Right forelimb (tissue), 1 donor: ENCODE measurements at places on chromosomes 6 and 20.
A peak's percentile ranks its signal among the peaks of the same experiment; 100 is the strongest.

DNA sequence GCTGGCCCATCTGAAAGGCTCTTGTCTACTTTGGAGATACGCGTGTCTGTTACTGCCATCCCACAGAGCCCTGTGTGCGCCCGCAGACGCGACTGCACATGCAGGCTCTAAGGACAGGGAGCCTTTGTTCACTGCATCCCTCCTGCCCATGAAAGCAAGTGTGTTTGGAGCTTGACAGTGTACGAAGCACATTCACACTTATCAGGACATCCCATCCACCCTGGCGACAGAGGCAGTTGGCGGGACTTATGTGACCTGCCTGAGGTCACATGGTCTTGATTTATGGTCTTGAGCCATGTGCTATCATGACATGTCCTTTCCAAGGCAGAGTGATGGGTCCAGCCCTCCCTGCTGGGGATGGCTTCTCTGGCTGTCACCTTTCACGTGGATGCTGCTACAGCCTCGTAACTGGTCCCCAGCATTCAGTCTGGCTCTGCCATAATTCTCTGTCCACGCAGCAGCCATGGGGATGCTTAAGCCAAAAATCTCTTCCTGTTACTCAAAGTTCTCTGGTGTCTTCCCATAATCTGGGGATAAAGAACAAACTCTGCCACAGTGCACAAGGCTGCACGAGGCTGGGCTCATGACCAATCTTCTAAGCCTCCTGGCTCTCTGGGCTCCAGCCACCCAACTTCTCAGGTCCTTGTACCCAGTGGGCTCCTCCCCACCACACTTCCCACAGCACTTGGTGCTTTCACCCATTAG lies 36.3 kb upstream of the FAM83D start:
- peak; percentile 30 for DNase-seq

DNA sequence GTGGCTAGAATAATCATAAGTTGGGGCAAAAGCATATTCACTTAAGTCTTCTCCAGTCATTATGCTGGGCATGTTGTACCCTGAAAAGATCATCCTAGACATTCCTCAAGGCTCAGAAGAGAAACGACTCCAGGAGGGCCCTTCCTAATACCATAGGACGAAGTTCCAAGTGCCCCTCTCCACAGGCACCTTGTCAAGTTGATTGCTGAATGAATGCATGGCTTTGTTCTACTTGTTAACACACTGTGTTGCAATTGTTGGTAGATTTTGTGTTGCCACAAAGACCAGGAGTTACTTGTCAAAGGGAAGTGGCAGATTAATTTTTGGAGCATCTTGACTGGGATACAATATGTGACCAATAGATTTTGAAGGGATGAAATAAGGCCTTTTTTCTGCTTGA lies 194.3 kb upstream of the SMLR1 start:
- DNase-seq = no peak

- DNase-seq = no peak
Measured at GRCh38 chr6:137155830-137156229, 17.6 kb downstream of the IL22RA2 start.

GRCh38 chr6:108568101-108568500 lies 7.4 kb downstream of the FOXO3 start:
- no peak for DNase-seq

- DNase-seq = no peak
Measured at GRCh38 chr6:170160628-170161611, 130.0 kb downstream of the DLL1 start.

DNA sequence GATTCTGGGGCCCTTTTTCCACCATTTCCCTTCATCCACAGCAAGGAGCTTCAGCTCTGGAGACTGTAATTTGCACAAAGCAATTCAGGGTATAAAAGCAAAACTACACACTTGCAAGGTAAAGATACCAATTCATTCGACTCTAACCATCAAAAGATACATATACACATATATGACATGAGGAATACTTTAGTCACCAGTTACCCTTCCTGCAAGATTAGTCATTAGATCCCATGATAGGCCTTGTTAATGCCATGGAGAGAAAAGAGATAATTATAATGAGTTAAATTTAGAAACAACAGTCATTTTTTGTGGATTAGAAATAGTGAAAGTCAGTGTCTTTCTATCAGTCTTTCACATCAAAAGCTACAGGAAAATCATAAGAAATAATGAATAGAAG lies 204.2 kb downstream of the KCNQ5 start:
- DNase-seq = no peak

DNA sequence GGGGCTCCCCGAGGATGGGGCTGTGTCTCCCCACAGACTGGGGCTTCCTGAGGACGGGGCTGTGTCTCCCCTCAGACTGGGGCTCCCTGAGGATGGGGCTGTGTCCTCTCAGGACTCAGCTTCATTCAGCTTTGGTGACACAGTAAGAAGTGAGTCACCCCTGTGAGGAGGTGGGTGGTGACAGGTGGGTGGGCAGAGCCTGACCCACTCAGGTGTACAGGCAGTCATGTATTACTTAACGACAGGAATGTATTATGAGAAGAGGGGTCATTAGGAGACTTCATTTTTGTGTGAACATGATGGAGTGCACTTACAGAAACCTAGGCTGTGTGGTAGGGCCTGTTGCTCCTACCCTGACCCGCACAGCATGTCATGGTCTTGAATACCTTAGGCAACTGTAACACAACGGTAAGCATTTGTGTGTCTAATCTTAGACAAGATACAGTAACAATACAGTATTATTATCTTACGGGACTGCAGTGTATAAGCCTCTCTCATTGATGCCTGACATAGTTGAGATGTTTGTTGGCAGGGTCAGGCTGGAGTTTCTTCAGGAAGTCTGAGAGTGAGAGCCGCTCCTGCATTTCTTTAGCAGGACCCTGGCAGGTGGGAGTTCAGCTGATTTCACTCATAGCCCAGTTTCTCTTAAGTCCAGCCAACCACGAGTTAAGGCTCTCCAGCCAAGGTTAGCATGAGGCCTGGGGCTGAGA lies 10.9 kb upstream of the PGC start:
- no peak for DNase-seq

- DNase-seq = no peak
Measured at GRCh38 chr6:30329331-30329730, 2.6 kb downstream of the TRIM39 start.

DNA sequence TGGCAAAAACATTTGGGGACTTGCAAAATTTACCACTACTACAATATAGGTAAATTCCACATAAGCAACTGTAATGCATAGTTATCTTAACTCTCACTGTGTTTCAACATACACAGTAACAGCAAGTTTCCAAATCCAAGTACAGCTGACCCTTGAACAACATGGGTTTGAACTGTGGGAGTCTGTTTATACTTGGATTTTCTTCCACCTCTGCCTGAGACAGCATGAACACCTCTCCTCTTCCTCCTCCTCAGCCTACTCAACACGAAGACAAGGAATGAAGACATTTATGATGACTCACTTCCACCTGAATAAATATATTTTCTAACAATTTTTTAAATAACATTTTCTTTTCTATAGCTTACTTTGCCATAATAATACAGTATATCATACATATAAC lies 25.6 kb downstream of the MAN1A1 start:
- no peak for DNase-seq

GRCh38 chr6:21437581-21437980 lies 156.0 kb upstream of the SOX4 start:
- DNase-seq = no peak

DNA sequence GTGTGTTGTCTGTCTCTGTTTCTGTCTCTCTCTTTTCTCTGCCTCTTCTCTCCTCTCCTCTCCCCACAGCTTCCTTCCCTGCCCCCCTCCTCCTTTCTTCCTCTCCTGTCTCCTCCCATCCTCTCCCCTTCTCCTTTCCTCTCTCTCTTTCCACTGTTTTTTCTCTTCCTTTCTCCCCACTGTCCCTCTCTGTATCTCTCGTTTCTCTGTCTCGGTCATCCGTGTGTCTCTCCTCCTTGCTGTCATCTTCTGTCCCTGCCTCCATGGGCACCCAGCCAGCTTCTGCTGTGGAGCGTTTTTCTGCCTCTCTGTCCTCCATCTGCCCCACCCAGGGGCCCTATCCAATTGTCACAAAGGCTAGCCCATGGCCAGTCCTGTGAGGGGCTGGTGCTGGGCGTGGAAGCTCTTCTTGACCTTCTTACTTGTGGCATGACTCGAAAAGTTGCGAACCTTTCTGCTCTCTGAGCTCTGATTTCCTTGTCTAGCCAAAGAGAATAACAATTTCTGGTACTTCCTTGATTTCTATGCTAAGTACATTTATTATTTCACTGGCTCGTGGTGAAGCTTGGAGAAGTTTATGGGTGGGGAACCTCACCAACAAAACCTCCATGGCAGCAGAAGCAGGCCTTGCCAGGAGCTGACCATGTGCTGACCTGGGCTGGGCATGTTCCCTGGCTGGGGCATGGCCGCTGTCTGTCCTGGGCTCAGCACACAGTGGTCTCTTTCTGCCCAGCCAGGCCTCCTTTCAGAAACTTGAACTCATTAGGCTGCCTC lies 69.3 kb downstream of the CEBPB start:
- no peak for DNase-seq

DNA sequence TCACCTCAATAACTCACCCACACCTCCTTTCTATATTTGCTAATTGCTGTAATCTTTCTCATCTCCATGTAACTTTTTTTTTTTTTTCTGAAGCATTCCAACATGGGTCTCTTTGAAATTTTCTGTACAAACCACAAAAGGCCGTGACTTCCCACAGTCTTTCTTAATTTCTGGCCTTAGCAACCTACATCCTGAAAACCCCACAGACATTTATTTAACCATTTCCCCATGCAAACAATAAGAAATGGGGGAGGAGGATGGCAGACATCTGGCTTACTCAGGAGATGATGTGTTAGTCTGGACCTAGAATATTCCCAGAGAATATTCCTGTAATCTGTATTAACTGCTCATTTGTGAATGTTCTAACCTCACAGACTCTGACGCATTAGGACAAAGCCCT lies 57.6 kb downstream of the MEP1A start:
- DNase-seq = no peak

DNA sequence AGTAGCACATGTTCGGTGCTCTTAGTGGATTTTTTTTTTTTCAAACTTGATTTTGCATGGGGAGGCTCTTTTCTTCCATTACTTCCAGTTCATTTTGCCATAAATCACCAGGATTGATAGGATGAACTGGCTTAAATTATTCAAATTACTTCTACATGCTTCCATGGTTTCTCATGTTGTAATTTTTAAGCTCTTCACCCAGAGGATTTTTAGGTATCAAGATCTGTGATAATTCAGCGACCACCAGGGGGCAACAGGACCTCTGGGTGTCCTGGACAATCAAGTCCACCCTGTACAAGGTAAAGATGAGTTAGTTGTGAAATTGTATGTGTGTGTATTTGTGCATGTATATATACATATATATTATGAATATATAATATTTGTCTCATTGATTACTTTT lies 4.2 kb upstream of the EPHA7 start:
- DNase-seq = peak; percentile 53

DNA sequence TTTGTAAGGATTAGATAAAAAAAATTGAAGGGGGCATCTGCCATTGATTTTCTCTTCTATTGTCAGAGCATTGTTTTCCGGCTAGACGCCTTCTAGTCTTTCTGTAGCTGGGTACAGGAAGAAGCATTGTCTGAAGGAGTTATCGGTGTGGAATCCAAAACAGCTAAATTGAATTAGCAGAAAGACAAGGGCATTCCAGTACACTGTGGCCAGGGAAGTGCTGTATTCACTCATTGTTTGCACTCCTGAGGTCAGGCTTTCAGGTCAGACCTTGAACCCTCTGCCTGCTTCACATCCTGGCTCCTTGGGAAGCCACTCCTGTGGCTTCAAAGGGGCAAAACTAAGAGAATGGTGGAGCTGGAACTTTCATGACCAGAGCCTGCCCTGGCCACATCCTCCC lies 81.1 kb upstream of the SNAP25 start:
- no peak for DNase-seq

GRCh38 chr20:363319-364078 lies 16.6 kb downstream of the NRSN2 start:
- DNase-seq = no peak
